Activated naive CD4-positive, alpha-beta T cell (primary cell): ENCODE measurements at places on chromosomes 13 and 19.

DNA sequence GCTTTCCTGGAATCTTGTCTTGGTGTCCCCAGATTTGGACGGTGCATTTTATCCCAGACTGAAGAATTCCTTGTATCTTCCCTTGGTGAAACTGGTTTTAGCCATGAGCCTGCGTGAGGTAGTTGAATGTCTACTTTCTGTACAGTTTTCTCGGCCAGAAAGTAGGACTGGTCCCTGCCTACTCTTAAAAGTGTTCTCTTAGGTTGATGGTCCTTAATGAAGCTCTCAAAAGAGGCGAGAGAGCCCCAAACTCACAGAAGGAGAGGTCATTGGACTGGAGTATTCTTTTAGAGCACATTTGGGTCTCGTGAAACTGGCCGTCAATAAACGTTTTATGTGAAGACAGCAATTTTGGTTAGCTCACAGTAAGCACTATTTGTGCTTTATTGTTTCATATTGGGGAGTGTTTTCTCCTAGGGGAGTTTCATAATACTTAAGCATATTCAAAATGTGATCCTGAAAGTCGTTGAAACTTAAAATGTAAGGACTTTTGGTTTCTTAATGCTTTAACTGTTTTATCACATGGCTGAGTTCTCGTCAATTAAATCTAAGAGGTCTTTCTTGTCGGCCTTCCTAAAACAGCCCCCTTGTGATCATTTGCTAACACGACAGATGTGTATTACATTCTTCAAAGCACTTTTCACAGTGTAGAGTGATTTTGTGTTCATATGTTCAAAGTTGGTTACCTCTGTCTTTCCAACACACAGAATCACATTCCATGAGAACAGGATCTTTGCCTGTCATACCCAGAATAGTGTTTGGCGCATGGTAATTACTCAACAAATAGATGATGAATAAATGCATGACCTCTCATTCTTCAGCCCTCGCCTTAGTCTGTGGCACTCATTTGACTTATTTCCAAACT, 889 bp downstream of the GTF2F2 start:
- no peak for DNase-seq

- DNase-seq, result no peak
These were observed 319.9 kb downstream of the ATP8A2 start for GRCh38 chr13:25691654-25692053.

DNA sequence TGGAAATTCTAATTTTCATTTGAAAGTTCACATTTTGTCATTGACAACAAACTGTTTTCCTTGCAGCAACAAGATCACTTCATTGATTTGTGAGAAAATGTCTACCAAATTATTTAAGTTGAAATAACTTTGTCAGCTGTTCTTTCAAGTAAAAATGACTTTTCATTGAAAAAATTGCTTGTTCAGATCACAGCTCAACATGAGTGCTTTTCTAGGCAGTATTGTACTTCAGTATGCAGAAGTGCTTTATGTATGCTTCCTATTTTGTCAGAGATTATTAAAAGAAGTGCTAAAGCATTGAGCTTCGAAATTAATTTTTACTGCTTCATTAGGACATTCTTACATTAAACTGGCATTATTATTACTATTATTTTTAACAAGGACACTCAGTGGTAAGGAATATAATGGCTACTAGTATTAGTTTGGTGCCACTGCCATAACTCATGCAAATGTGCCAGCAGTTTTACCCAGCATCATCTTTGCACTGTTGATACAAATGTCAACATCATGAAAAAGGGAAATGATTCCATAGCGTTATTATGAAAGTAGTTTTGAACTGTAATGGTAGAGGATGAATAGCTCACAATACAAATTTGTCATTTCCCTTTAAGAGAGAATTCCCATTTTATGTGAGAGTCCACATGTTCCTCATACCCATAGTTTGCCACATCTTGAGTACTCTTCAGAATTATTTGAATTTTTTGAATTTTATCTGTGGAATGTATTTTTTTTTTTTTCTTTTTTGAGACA, 2.6 kb downstream of the BRCA2 start:
- DNase-seq, result no peak

DNA sequence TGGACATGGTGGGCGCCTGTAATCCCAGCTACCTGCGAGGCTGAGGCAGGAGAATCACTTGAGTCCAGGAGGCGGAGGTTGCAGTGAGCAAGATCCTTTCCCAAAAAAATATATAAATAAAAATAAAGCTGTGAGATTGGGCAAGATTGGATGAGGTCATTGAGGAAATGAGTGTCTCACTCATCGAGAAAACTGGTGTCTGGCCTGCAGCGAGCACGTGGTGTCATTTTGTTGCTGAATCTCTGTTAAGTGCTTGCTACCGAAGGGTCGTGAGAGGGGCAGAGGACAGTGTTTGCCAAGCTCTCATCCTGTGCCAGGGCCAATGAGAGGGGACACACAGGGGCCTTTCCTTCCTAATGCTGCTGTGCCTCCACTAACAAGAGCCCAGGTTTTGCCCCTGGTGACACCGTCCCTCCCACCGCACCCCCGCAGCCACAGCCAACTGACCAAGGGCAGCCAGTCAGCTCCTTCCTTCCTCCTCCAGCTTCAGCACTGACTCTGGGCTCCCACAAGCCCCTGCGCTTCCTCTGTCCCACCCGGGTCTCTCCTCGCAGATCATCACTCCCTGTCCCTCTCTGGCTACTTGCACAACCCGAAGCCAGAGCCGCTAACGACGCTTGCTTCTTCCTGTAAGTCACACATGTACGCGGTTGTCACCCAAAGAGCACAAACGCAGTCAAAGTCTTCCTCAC, 3.2 kb downstream of the POLD1 start:
- no peak for DNase-seq

DNA sequence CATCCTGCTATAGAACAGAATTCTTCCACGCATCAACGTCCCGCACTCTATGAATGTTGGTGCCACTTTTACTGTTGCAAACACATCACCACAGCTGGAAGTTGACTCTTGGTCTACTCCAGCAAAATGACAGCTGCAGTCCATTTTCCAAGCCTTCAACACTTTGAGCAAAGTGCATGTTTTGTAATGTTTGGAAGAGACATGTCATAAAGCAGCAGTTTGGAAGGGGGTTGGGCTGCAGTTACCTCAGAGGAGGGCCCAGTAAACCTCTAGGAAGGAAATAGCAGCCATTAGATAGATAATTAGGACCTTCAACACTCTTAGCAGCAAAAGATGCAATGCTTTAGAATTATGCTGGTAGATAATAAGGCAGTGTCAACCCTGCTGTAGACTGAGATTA, 323.6 kb downstream of the TDRD3 start:
- DNase-seq, result no peak

GRCh38 chr13:114311908-114312307, 2.4 kb upstream of the CHAMP1 start:
- no peak for DNase-seq

- DNase-seq, result no peak
These were observed 1024.3 kb downstream of the PCDH9 start for GRCh38 chr13:66205807-66206206.

- no peak for DNase-seq
These were observed 15.5 kb downstream of the KLF2 start for GRCh38 chr19:16340092-16340491.

DNA sequence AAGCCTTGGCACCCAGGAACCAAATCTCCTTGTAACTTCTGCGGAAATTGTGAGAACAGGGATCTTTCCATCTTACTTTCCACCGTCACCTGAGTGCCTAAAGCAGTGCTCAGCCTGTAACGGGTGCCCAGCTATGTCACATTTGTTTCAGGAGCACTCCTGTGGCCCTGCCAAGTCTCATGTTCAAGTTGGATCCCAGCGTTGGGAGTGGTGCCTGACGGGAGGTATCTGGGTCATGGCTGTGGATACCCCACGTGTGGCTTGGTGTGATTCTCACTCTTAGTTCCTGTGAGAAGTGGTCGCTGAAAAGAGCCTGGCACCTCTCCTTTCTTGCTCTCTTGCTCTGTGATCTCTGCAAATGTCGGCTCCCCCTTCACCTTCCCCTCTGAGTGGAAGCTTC, 114.9 kb downstream of the UQCRFS1 start:
- no peak for DNase-seq

GRCh38 chr19:53538378-53539109, 599 bp downstream of the ZNF331 start:
- peak; percentile 24 for DNase-seq

GRCh38 chr13:46521486-46521885, 31.5 kb upstream of the LRCH1 start:
- DNase-seq, result no peak

DNA sequence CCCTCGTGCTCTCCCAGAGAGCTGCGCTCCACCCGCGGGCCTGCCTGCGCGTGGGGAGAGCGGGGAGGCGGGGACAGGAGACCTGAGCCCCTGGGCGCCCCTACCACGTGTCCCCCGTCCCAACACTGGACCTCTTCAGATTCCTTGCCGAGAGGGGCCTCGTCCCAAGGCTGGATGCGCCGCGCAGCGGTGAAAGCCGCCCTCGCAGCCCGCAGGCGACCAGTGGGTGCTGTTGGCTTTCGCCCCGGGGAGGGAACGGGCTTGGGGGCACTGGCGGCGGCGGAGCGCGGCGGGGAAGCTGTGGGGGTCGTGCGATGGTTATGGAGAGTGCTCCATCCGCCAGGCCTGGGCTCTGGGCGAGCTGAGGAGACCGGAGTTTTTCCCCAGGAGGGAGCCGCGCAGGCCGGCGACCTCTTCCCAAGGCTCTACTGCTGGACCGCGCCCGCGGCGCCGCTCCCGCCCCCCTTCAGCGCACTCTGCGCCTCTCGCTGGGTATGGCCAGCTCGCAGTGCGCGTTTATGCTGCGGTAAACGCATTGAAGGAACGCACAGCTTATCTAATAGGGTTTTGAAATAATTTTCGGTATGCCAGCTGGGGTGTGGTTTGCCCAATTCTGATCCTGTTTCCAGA, 17.2 kb upstream of the RNF17 start:
- DNase-seq, result no peak
